DMS53 (cell line): ENCODE measurements at places on chromosomes 12 and 14.

GRCh38 chr12:59937148-59937547 is 341.3 kb downstream of the SLC16A7 start:
- DNase-seq, result peak; percentile 66

- DNase-seq, result no peak
These were observed 211.8 kb downstream of the NEDD1 start for GRCh38 chr12:97118796-97119375.

- no peak for DNase-seq
These were observed 182.5 kb upstream of the RGS6 start for GRCh38 chr14:71749613-71750238.

DNA sequence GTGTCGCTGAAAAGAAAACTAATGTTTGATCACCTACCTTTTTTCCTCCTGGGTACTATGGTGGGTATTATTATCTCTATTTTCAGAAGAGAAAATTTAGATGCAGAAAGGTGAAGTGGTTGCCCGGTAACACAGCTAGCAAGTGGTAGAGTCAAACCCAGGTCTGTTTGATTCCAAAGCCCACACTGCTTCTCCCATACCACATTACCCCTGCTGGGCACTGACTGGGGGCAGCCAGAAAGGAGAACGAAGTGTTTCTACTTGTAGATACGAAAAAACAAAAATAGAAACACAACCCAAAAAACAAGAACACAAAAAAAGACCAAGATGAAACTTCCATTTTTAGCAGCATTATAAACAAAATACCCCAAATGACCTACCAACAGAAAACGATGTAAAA is 142.2 kb downstream of the SLC41A2 start:
- no peak for DNase-seq
